ENCODE measurements at places on chromosomes 4 and X.

- DNase-seq: no peak
Measured at GRCh38 chrX:39157796-39158195, 356.5 kb downstream of the MID1IP1 start.

GRCh38 chr4:99998062-99998867, 48.2 kb upstream of the H2AZ1 start:
- DNase-seq: peak; percentile 3

- DNase-seq: no peak
Measured at GRCh38 chrX:85627363-85627762, 247.9 kb upstream of the POF1B start.

DNA sequence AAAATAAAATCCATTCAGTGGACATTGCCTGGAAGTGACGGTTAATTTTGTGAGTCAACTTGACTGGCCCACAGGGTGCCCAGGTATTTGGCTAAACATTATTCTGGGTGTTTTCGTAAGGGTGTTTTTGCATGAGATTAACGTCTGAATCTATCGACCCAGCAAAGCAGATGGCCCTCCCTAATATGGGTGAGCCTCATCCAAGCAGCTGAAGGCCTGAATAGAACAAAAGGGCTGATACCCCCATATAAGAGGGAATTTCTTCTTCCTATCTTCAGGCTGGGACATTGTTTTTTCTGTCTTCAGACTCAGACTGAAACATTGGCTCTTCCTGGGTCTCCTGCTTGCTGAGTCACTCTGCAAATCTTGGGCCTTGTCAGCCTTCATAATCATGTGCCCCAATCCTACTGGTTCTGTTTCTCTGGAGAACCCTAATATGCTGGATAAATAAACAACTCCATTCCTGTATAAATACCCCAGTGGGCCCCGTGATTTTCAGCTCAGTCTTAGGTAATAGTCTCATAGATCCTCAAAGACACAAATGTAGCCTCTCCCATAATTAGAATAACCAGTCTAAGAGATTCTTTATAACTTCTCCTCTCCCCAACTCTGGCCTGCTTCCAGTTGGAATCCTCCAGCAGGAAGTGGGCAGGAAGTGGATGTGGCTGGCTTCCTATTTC, 33.1 kb upstream of the DDX3X start:
- DNase-seq: no peak

Measured in NT2/D1 (cell line).